ENCODE measurements at places on chromosomes 7 and 10.
A peak's percentile ranks its signal among the peaks of the same experiment; 100 is the strongest.

DNA sequence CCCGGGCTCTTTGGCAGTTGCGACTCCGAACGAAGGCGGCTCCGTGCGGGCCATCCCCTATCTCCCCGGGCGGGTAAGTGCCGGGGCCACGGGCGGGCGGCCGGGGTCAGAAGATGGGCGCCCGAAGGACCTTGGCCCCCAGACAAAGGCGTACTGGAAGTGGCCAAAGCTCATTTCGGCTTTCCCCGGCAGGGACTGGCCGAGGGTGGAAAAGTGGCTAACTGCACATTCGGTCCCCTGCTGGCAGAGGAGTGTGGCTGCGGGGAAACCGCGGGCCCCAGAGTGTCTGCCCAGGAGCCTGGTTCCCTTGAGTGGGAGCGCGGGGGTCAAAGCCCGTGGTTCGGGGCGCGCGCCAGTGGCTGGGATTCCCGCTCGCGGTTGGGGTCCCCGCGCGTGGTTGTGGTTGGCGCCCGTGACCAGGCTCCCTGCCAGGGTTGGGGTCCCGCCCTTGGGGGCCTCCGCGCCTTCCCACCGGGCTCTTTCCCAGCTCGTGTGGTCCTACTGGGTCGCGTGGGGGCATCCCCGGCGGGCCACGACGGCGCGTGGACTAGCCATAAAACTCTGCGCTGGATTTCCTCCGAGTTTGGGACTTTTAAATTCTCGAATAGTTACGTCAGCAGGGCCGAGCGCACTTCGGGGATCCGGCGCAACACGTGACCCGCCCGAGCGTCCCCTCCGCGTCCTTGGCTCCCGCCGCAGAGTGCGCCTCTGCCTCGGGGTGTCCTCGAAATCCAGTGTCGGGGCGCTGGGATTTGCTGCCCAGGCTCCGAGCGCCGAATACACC lies 124.4 kb downstream of the TACC2 start:
- peaks cover 6% of the 10 kb centered on the region for H3K4me1 ChIP-seq
- no peak overlapping the region for H3K27ac ChIP-seq
- peaks cover 4% of the 10 kb centered on the region for H3K36me3 ChIP-seq
- DNase-seq, result no peak
- H3K27me3 ChIP-seq, result peaks cover 46% of the 10 kb centered on the region
- H3K4me3 ChIP-seq, result no peak overlapping the region

GRCh38 chr7:121278120-121279021 lies 50.4 kb upstream of the WNT16 start:
- no peak overlapping the region for H3K4me3 ChIP-seq
- H3K27ac ChIP-seq, result peak overlapping the region; percentile 35
- peaks cover 33% of the 10 kb centered on the region for H3K4me1 ChIP-seq
- H3K36me3 ChIP-seq, result peaks cover 27% of the 10 kb centered on the region
- no peaks in the 10 kb centered on the region for H3K27me3 ChIP-seq

- peaks cover 22% of the 10 kb centered on the region for H3K36me3 ChIP-seq
- no peak overlapping the region for H3K4me3 ChIP-seq
- no peak overlapping the region for H3K27ac ChIP-seq
- no peaks in the 10 kb centered on the region for H3K27me3 ChIP-seq
- no peak for DNase-seq
Observed at GRCh38 chr7:44387389-44387788, 62.0 kb upstream of the CAMK2B start.

DNA sequence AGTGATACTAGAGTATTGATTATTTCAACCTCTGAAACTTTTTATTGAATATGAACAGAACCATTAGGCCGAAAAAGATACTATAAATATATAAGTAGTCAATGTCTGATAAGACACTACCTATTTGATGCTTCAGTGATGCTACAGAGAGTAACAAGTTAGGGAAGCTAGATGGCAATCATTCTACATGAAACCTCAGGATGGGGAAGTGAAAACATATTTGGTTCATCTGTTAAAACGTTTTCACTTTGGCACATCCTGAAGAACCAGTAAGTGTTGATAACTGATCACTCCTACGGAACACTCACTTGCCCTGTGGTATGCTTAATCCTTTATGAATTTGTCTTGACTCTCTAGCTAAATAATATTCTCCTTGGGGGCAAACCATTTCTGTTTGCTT lies 1064.9 kb downstream of the NXPH1 start:
- DNase-seq, result no peak
- no peak overlapping the region for H3K4me3 ChIP-seq
- no peaks in the 10 kb centered on the region for H3K4me1 ChIP-seq
- H3K36me3 ChIP-seq, result no peaks in the 10 kb centered on the region
- no peak overlapping the region for H3K27ac ChIP-seq

DNA sequence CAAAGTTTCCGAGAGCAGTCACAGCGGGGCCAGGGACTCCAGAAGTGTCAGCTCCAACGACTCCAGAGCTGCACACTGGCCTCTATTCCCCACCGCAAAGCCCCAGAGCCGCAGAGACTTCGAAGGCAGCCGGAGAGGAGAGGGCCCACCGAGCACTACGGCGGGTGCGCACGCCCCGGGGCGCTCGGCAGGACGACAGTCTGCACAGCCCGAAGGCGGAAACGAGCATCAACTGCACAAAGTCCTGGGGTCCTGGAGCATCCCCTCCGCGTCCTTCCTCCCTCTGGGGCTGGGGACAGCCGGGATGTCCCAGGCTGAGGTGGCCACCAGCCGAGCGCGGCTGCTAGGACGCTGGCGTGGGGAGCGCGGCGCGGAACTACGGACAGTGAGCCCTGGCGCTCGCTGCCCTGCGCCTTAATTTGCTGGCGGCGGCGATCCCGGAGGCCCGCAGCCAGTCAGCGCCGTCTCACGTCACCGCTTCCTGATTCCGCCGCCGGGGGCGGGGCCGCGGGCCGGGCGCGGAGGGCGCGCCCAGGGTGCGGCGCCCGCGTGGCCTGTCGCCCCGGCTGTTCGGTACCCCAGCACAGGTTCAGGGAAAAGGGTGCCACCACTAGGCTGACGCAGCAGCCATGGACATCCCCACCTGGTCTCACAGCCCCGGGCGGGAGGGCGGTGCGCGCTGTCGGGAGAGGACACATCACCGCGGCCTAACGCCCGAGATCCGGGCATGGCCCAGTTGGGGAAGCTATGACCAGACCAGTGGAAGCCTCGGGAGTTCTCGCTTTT lies at the start of gene TBX20:
Gene TBX20, minus strand, starts transcription at position 391 of the 786 bp plus-strand sequence. CDS start 480 bp downstream, outside the sequence.
- H3K27ac ChIP-seq, result peak within 1 kb of the TSS; percentile 47
- DNase-seq, result peak; percentile 26
- H3K36me3 ChIP-seq, result peaks cover 7% of the 10 kb centered on the region
- peaks cover 28% of the 10 kb centered on the region for H3K4me1 ChIP-seq
- H3K27me3 ChIP-seq, result peaks cover 71% of the 10 kb centered on the region
- peak within 1 kb of the TSS; percentile 65 for H3K4me3 ChIP-seq

DNA sequence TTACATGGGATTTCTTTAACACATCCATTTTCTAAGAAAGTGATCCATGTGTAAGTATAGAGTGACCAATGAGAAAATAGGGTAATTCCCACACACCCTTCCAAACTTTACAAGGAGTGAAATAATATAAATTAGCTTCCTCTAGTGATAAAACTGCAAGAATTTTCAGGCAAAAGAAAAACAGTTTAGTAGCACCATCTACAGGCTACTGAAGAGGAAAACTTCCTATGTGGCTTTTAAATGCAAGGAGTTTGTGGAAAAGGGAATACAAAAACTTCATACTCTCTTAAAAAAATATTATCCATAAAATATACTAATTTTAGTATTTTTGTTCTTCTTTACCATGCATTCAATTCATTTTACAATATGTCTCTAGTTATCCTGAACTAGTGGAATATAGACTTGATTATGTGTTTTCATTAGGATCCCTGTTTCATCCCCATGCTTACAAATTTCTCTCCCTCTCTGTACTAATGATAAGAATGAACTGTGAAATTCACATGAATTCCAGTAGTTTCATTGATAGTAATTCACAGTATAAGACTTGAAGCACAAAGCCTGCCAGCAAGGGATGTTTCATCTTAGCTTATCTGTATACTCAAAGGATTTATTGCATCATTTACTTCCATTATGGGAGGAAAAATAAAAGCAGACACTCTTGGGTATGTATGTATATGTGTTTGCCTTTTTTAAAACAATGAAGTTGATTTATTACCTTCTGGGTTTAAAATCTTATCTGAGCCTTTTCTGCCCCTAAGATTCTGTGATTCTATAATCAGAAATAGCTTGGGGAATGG lies 442.9 kb downstream of the AUTS2 start:
- H3K36me3 ChIP-seq, result no peaks in the 10 kb centered on the region
- no peaks in the 10 kb centered on the region for H3K27me3 ChIP-seq
- H3K4me1 ChIP-seq, result peaks cover 2% of the 10 kb centered on the region
- no peak for DNase-seq

- H3K27me3 ChIP-seq, result no peaks in the 10 kb centered on the region
- H3K4me1 ChIP-seq, result peaks cover 69% of the 10 kb centered on the region
- H3K4me3 ChIP-seq, result peak overlapping the region; percentile 32
- DNase-seq, result no peak
Observed at GRCh38 chr10:92695679-92696605, 6.2 kb downstream of the HHEX start.
